ENCODE measurements at places on chromosomes 6 and 20.
A peak's percentile ranks its signal among the peaks of the same experiment; 100 is the strongest.

DNA sequence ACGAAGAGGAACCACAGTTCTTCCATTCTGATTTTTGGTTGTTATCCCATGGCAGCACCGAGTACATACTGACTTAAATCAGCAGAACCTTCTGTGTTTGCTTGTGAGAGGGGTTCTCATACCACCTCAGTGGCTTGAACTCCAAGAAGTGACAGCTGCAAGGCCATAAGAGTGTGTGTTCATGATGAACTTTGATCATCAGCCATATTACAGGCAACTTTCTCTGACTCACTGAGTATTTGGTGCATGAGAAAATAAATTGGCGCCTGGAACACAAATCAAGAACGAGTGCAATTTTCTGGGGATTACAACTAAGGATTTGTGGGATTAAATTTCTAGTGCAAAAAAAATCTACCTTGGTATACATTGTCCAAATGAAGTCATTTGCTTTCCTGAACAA, 68.9 kb downstream of the CYP39A1 start:
- no peak for DNase-seq

DNA sequence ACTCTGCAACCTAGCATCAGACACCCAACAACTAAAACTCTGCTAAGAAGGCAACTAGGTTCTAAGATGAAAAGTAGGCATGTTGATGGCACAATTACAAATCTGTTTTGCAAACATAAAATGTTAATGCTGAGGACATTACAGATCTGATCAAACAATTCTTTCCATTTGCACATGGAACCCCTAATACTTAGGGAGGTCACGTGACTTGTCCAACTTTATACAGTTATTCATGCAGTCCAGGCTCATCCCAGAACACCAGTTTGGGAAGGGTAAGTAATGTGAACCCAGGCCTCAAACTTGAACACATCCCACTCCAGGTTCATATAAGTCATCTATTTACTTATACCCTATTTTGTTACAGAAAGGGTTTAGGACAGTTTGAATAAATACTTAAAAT, 247.2 kb downstream of the HACE1 start:
- no peak for DNase-seq

DNA sequence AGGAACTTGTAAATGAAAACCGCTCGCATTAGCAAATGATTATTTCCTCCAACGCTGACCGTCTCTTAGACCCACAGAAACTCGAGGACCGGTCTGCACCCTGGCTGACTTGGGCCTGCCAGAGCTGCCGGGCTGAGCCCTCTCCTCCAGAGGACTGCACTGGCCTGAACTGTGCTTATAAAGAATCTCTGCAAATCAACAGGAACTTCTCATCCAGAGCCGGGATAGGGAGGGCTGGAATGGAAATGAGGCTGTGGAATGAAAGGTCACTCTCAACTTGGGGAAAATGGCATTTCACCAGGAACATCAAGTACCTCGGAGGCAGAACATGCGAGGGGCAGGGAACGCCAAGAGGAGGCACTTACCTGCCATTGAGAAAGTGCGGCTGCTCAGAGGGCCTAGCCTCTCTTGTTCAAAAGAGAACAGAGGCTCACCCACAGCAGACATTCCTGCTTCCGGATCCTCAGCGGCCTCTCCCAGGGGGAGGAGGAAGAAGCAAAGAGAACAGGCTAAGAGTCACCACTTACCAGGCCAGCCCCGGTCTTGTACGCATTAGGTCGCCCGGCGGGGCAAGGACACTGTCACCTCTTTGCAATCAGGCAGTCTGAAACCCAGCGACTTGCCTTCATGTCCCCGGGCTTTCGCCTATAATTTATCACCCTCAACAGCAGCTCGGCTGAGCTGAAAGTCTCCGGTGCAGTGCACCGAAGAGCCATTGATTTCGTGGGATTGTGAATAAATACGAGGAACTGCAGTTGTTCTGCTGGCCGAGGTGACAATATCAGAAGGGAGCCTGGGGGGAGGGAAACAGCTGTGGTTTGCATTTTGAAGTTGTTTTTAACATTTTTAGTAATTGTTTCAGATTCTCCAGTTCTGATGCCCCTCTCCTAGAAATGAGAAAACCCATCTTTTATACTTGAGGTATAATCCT, 37.6 kb downstream of the ZMYND8 start:
- no peak for DNase-seq

- DNase-seq: no peak
These were observed 407.6 kb downstream of the HTR1B start for GRCh38 chr6:77055711-77056110.

GRCh38 chr6:42764911-42765648, 16.8 kb upstream of the BICRAL start:
- DNase-seq: no peak

DNA sequence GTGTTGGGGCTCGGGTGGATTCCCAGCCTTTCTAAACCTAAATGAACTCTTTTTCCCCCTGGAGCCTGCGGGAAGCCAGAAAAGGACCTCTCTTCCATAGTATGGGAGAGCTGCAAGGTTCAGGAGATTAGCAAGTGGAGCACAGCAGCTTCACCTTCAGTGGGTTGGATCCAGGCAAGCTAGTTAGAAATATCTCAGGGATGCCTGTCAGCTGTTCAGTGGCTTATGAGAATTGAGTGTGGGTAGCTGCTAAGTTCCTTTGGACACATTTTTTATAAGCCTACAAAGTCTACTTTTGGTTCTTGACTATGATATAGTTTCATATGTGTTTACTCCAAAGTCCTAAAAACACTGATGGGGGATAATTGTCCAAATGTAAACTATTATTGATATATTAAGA, 642.1 kb downstream of the EPM2A start:
- no peak for DNase-seq

GRCh38 chr6:134470457-134470975, 152.6 kb upstream of the SGK1 start:
- no peak for DNase-seq

- no peak for DNase-seq
These were observed 122.8 kb upstream of the CDH4 start for GRCh38 chr20:61129311-61129710.

- DNase-seq: no peak
These were observed 495.4 kb downstream of the CDH26 start for GRCh38 chr20:60453388-60454246.

DNA sequence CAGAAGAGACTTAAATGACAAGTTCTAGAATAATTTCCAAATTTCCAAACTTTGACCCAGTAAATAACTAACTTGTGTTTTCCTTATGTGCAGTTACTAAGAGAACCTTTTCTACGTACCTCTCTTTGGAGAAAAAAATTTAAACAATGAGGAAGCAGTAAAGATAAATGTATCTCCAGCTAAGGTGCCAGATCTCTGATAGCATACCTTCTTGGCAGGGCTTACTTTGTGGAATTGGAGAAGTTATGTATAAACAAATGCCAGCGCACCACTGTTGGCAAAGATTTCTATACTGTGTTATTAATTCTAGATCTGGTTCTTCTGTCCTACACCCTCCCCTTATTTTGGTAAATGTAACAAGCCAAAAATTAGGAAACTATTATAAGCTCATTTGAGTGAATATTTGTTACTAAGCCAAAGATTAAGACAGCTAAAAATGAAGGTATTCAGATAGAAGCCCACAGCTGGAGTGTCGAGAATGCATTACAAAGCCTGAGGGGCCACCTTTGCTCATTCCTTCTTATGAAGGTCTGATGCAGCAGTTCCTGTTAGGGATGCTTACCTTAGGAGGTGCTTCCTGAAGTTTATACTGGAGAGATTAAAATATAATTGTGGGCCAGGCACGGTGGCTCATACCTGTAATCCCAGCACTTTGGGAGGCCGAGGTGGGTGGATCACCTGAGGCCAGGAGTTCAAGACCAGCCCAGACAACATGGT, 373.1 kb upstream of the SOX4 start:
- no peak for DNase-seq

- DNase-seq: no peak
These were observed 234.1 kb downstream of the GMPR start for GRCh38 chr6:16472349-16473069.

- DNase-seq: no peak
These were observed 472 bp upstream of the EDN3 start for GRCh38 chr20:59299945-59300332.

- DNase-seq: no peak
These were observed 273.9 kb downstream of the CDC5L start for GRCh38 chr6:44661221-44662008.

GRCh38 chr20:60984666-60985065, 267.4 kb upstream of the CDH4 start:
- no peak for DNase-seq

DNA sequence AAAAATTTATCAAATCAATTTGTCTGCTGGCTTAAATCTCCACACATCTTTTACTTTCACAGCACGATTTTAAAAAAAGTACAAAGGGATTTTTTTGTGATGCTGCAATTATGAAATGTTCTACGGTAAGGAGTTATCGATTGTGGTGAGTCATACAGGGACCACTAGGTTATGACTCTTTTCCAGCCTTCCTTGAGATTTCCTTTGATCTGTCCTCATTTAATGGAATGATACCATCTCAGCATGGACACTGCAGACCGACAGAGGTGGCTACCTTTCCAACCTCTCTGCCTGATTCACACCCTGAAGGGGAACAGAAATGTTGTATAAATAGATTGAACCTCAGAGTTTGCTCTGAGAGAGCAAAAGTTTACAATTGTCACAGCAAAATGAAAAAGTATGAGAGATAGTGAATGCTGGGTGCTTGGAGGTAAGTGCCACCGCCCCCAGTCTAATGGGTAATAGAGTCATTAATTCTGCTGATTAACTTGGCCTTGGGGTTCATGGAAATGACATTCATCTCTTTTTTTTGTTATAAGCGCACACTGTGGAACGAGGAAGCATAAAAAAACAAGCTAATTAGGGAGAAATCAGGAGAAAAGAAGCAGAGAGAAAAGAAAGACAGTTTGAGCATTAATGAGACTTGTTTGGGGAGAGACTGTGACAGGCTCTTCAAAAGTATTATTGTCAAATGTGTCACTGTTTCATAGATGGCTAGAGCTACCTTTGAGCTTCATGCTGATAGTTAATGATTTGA, 306.0 kb downstream of the RNF144B start:
- no peak for DNase-seq

- DNase-seq: no peak
These were observed at the start of gene TCF15 for GRCh38 chr20:610130-611046. Gene TCF15, minus strand, starts transcription at chr20:610309. Its CDS starts 72 bp downstream, at chr20:610237.

GRCh38 chr6:151063352-151063751, 176.4 kb upstream of the AKAP12 start:
- no peak for DNase-seq

- no peak for DNase-seq
These were observed 6.0 kb downstream of the C6orf141 start for GRCh38 chr6:49556429-49556837.

GRCh38 chr6:109166673-109167072, 71.4 kb downstream of the CEP57L1 start:
- no peak for DNase-seq

GRCh38 chr6:41790045-41790444, 2.6 kb downstream of the TOMM6 start:
- DNase-seq: no peak

GRCh38 chr20:45470937-45471336, 1.4 kb downstream of the WFDC2 start:
- no peak for DNase-seq

- DNase-seq: no peak
These were observed 43.5 kb downstream of the INSM1 start for GRCh38 chr20:20411402-20411801.

GRCh38 chr20:48760403-48760983, 67.3 kb downstream of the PREX1 start:
- DNase-seq: peak; percentile 84

- no peak for DNase-seq
These were observed 705.5 kb upstream of the MAN1A1 start for GRCh38 chr6:120055071-120055470.

GRCh38 chr20:33391722-33392415, 9.4 kb downstream of the CDK5RAP1 start:
- no peak for DNase-seq

DNA sequence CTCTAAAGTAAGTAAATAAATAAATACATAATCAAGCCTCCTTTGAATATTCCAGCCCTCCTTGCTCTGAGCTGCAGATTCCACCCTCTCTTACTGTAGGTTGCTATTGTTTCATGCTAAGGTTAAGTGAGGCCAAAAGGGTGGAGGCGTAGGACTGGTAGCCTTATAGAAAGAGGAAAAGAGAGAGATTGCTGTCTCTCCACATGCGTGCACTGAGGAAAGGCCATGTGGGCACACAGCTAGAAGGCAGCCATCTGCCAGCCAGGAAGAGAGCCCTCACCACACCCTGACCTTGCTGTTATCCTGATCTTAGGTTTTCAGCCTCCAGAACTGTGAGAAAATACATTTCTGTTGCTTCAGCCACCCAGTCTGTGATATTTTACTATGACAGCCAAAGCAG, 87.4 kb upstream of the SHLD1 start:
- DNase-seq: no peak

DNA sequence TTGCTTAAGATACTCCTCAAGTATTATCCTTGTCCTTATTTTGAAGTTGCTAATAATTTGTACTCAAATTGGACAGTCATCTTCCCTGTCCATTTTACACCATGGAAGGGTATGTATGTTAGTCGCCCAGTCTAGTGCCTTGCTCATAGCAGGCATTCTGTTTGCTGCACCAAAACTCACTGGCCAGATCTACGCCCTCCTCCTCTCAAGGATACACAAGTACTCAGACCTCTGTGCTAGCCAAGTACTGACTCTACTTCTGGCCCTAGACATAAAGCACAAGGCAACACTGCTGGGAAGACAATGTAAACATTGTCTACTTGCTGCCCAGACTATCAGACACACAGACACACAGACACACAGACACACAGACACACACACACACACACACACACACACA, 57.7 kb downstream of the DNAAF9 start:
- no peak for DNase-seq

- DNase-seq: no peak
These were observed 174.6 kb downstream of the LMBRD1 start for GRCh38 chr6:69622230-69622629.

GRCh38 chr6:170295510-170296422, 4.9 kb upstream of the DLL1 start:
- DNase-seq: no peak

DNA sequence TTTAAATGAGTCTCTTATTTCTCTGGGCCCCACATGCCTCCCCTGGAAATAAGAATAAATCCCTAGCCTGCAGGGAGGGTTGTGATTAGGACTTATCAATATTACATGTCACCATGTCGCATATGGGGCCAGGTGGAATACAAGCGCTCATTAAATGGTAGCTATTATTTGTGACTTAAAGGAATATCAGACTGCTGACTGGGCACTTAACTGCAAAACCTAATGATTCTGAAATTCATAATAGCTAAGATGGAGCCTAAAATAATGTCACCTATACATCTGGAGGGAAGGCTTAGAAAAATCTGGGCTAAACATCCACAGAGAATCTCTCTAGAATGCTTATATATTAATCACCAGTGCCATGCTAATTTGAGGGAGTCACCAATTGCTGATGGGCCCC, 106.5 kb downstream of the LRFN2 start:
- DNase-seq: no peak

All from activated gamma-delta T cell treated with Interleukin-2 at 50 U/mL for 16 hours (primary cell).